Caco-2 (cell line): ENCODE measurements at places on chromosomes 7 and 10.
A peak's percentile ranks its signal among the peaks of the same experiment; 100 is the strongest.

DNA sequence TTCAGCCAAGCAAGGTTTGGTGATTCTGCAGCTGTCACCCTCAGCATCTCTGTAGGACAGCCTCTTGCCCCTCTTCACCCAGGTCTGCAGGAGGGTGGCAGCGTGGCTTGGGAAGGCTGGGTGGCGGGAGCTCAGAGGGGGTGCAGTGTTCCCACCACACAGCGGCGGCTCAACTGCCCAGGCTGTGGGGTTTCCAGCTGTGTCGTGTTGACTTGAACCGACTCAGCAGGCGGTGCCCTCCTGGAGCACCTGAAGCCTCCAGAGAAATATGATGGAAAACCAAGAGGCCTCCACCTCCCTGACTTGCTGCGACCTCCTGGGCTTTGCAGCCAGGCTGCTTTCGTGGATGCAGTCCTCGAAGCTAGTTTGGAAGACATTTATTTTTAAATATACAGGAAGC lies 68.0 kb upstream of the KLF6 start:
- DNase-seq: no peak

DNA sequence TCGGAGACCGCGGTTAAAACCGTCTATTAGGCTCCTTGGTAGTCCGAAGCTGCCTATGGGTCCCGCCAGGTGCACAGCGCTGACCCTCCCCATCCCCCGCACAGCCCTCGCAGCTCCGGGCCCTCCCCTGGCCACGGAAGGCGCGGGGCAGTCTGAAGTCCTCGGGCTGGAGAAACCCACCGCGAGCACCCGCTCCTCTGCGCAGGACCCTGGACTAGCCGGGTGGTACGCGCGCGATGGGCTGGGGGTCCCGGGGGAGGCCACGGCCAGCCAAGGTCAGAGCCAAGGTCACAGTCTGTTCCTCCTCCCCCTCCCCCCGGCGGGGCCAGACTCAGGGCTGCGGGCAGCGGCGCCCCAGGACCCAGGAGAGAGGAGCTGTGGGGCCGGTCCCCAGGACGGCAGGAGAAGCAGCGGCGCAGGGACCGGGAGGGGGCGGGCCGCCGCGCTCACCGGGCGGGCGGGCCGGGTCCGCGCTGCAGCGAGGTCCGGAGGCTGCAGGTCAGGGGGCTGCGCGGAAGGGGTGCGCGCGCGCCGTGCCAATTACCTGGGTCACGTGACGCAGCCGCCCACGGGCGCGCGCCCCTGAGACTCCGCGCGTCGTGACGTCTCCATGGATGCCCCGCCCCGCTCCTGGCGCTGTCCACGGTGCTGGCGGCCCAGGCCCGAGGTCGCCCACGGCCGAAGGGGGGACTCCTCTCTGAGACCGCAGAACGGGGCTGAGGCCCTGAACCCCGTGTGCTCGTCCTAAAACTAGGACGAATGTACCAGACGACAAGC lies at the start of gene OGDHL:
TSS of gene OGDHL (minus strand) at position 535 of the 777 bp plus-strand sequence. CDS start 3,731 bp downstream, outside the sequence.
- DNase-seq: peak; percentile 90

GRCh38 chr7:142445019-142445686 lies 187.3 kb upstream of the PRSS58 start:
- DNase-seq: no peak

DNA sequence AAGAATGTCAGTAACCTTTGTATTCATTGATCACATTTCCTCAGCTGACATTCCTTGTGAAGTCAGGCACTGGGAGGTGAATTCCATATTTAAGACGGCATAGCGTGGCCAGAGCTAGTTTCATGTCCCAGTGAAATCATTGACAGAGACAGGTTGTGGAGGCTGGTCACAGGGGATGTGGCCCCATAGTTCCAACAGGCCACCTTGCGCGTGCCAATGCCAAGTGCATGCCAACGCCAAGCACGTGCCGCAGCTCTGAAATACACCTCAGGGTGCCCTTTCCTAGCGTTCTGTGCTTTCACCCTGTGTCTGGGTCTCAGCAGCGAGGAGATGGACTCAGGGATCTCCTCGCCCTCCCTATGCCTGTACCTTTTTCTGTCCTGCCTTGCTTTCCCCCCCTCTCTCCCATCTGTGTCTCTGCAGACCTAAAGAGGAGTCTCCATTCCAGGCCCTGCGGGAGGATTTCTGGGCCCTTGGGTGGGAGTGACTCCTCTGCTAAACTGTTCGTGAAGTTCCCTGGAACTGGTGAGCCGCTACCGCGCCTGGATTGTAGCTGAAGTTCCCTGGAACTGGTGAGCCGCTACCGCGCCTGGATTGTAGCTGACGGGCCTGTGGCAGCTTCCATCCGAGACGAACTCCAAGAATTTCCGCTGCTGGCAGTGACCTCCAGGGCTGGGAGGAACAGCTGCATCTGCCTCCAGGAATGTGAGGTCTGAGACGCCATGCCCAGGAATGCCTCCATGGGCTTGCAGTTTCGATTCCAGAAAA lies 19.7 kb downstream of the AQP1 start:
- DNase-seq: peak; percentile 48
